ENCODE measurements at places on chromosomes 7 and 10.
A peak's percentile ranks its signal among the peaks of the same experiment; 100 is the strongest.

- DNase-seq: no peak
These were observed 63.0 kb downstream of the RALA start for GRCh38 chr7:39686261-39686924.

GRCh38 chr10:33815776-33816175 lies 481.3 kb upstream of the NRP1 start:
- DNase-seq: no peak

- DNase-seq: no peak
These were observed 243.6 kb upstream of the IGFBP3 start for GRCh38 chr7:46164629-46165028.

DNA sequence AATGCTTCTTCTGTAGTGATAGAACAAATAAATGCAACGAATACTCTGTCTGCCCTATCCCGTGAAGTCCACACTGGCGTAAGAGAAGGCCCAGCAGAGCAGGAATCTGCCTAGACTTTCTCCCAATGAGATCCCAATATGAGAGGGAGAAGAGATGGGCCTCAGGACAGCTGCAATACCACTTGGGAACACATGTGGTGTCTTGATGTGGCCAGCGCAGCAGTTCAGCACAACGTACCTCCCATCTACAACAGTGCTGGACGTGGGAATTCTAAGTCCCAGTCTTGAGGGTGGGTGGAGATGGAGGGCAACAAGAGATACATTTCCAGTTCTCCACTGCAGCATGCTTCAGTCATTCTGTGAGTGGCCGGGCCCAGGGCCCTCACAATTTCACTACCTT lies 45.8 kb downstream of the FIGNL1 start:
- no peak for DNase-seq

DNA sequence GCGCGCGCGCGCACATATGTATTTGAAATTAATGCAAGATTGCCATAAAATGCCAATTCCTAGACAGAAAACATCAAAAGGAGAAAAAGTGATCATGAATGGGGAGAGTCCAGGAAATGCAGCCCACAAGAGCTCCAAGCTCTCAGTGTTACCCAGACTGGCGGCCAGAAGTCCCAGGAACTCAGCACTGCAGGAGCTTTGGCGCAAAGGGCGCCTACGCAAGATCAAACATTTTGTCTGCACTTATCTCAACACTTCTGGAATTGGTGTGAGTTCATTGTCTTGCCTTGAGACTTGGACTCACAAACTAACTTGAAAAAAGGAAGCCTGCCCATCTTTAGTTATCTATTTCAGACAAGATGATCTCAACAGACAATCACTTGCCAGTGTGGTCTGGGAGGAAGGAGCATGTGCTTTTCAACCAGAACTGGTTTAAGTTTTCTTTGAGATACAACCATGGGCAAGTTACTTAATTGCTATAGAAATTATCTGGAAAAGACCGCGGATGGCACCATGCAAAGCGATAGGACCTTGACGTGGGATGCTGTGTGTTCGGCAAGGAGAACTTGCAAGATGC lies 77.2 kb downstream of the KIAA1549 start:
- no peak for DNase-seq

GRCh38 chr7:31761646-31762045 lies 74.6 kb downstream of the PPP1R17 start:
- no peak for DNase-seq

GRCh38 chr7:114478384-114478783 lies 63.8 kb downstream of the FOXP2 start:
- no peak for DNase-seq

- no peak for DNase-seq
These were observed 157.5 kb downstream of the CHN2 start for GRCh38 chr7:29352041-29352440.

DNA sequence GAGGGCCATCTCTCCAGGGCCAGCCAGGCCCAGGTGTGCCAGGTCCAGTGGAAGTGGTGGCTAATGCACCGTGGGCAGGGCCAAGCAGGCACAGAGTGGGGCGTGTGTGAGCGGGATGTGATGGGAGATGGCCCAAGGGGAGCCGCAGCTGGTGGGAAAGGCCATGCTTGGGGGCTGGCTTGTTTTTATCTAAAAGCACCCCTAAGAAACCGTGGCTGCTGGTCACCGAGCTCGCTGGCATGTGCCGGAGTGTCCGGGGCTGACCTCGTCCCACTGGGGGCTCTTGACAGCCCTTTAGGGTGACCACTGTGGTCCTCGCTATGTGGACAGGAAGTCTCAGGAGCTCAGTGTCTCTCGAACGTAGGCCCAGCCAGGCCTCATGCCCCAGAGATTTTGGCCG lies 582.4 kb upstream of the FOXK1 start:
- no peak for DNase-seq

- DNase-seq: no peak
These were observed 2.3 kb downstream of the C1QL3 start for GRCh38 chr10:16519250-16519907.

DNA sequence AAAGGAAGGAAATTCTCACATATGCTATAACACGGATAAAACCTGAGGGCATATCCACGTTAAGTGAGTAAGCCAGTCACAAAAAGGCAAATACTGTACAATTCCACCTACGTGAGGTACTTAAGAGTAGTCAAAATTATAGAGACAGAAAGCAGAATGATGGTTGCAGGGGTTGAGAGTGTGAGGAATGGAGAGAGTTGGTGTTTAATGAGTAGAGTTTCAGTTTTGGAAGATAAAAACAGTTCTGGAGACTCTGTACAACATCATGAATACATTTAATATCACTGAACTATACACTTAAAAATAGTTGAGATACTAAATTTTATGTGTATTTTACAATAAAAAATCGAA lies 95.1 kb downstream of the SNX13 start:
- DNase-seq: no peak

DNA sequence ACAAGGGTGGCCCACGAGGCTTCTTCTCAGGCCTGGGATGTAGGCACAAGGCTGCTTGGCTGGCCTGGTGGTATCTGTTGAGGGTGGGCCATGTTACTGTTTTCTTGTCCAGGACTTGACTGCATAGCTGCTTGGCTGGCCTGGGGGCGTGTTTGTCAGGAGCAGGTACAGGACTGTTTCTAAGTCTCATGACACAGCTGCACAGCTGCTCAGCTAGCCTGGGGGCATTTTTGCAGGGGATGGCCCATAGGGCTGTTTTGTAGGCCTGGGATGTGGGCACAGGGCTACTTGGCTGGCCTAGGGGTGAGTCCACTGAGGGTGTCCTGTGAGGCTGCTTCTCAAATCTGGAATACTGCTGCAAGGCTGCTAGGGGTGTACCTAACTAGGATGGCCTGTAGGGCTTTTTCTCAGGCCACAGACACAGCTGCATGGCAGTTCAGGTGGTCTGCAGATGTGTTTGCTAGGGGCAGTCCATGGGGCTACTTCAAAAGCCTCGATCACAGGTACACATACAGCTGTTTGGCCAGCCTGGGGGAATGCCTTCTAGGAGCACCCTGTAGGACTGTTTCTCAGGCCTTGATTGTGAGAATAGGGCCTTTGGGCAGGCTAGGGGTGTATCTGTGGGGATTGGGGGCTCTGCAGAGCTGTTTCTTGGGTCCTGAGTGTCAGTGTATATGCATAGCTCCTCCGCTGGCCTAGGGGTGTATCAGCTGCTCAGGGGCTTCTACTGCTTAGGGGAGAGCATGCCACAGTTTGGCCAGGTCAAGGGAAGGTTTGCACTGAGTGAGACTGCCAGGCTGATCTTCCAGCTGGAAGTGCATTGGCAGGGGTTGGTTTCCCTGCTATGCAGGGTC lies 26.6 kb upstream of the PLA2G12B start:
- DNase-seq: no peak

GRCh38 chr7:3201306-3201705 lies 99.7 kb upstream of the SDK1 start:
- no peak for DNase-seq

DNA sequence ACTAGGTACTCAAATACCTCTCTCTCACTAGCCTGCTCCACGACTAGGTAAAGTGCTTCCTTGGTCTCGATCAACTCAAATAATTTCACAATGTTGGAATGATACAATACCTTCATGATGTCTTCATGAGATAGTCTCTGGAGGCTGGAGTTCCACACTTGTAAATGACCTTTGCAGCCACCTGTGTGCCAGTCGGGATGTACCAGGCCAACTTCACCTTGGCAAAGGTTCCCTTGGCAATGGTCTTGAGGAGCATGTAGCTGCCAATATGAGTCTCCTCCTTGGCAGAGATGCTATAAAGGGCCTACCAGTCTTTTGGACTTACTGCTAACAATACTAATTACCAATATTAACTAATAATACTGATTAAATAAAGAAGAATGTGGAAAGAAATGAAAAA lies 42.5 kb upstream of the EEPD1 start:
- no peak for DNase-seq

DNA sequence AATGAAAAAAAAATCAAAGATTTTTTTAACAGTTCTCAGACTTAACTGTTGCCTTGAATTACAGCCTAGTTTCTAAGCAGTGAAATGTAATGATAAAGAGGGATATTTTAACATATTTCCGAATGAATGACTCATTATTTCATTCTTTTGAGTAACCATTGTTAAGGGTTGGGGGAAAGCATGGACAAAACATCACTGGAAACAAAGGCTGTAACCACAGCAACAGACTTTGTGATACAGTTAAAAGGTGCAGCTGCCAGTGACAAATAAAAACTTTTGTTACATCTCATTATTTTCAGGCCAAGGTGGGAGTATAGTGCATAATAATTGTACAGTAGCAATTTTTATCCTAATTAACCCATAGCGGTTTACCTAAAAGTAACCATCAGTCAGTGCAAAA lies 172.6 kb downstream of the LRRTM3 start:
- no peak for DNase-seq

GRCh38 chr7:89813081-89813480 lies 341.2 kb upstream of the STEAP1 start:
- no peak for DNase-seq

DNA sequence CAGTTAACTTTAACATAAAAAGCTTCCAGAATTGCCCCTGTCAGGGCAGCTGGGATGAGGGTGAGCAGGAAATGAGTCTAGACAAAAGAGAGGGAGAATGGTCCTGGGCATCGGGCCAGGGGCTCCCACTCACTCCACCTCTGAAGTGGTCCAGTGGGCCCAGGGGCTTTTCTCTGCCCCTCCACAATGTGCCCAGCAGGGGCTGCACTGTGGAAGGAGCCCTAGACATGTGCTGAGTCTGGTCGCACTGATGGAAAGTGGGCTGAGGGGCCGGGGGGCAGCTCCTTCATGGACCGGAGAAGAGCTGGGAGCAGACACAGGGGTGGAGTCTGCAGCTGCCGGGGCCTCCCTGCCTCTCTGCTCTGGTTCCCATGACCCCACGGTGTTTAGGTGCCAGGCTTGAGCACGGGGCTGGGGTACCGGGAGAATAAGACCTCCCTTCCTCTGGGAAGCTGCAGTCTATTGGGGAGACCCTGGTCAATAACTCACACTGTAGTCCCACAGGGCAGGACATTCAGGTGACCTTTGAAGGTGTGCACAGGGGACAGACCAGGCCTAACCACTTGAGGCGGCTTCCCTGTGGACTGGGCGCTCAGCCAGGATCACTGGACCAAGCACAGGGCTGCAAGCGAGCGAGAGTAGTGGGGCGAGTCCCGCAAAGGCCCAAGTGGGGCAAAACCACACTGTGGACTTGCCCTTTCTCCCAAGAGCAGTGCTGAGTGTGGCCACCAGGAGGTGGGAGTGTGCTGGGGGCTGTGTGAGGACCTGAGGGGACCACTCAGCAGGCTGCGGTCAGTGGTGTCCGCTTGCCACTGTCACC lies 6.1 kb downstream of the ADCY1 start:
- DNase-seq: no peak

GRCh38 chr7:41220266-41220665 lies 482.6 kb downstream of the INHBA start:
- DNase-seq: no peak

DNA sequence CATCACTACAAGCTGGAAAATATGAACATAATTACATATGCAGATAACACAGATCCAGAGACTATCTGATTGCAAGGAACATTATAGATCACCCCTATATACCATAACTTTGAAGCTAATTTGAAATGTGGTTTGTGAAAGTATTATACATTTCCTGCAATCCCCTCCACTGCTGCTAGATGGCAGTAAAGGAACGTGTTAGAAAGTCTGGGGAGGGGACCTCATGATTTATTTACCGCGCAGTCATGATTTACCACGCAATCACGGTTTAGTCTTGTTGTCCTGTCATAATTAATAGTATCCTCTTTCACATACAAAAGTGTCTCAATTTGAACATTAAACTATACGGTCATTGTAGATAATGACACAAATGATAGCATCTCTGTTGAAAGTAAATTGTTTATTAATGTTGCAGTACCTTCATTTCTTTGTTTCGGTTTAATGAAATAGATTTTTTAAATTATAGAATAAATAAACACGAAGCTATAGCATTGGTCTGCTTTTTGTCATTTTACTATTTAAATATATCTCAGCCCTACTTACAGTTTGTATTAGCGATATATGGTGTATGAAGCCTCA lies 145.3 kb upstream of the PRSS1 start:
- DNase-seq: peak; percentile 33

DNA sequence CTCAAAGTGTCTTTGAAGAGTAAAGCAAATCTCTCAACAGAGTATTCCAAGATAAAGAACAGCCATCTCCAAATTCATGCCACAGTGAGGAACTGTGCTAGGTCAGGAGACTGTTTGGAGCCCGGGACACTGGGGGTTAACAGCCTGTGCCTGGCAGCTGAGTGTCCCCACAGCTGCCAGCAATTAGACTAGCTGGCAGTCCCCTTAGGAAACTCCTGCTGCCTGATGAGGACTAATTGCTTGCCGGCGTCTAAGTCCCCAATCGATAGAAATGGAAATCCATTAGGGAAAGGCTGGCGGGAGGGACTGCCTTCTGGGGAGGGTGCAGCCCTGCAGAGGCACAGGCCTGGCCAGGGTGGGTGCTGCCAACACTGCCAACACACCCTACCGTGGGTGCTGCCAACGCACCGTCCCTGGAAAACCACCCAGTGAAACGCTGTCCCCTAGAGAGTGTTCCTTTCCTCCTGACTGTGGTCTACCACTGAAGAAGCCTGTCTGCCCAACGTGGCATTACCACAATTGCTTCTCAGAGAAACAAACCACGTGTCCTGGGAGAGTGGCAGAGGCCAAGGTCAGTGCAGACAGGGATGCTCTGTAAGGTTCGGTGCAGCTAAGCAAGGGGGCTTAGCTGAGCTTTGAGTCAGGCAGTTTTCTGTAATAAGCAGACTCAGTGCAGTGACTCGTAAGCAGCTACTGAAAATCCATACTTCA lies 60.8 kb downstream of the XRCC2 start:
- DNase-seq: no peak

- no peak for DNase-seq
These were observed 431.8 kb downstream of the ZWINT start for GRCh38 chr10:55929291-55929690.

DNA sequence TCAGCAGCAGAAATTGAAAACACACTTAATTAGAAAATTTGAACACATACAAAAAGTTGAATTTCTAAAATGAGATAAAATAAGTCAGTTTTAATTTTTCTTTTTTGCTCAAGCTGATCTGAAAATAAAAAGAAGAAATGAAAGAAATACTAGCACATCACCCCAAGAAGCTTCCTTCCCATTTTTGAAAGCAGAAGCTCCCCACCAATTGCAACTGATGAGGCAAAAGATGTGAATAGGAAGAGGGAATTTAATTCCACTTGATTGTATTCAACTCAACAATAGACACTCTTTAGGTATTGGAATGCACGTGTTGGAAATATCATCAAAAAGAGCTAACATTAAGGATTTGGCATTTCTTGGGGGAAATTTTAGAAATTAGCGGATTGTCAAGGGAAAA lies 175.8 kb downstream of the TRIL start:
- DNase-seq: no peak
